ENCODE measurements at places on chromosomes 2 and 18. TPM values are rescaled to one million over a fixed set of nuclear protein-coding genes. Genes with fewer than 3 reads are reported as not detected.

FBXO36 gene
- total RNA-seq: 10.2 TPM

- no peak for DNase-seq
These were observed 381.8 kb upstream of the POU3F3 start for GRCh38 chr2:104472076-104472475.

POMC gene
- 4.4 TPM for total RNA-seq

- no peak for DNase-seq
These were observed 46.6 kb upstream of the AGAP1 start for GRCh38 chr2:235447210-235447609.

AMER3 gene
- total RNA-seq: 0.14 TPM

- no peak for DNase-seq
These were observed 162.3 kb downstream of the ACKR3 start for GRCh38 chr2:236731767-236732580.

PRKCE gene
- total RNA-seq: 1.9 TPM

GRCh38 chr2:98749066-98749450 is 18.1 kb upstream of the MGAT4A start:
- no peak for DNase-seq

- DNase-seq: peak; percentile 12
These were observed 105.6 kb downstream of the CRIM1 start for GRCh38 chr2:36461039-36461681.

- DNase-seq: no peak
These were observed 182.0 kb downstream of the PRKCE start for GRCh38 chr2:45833301-45833967.

EMILIN2 gene
- 20.6 TPM for total RNA-seq

DNA sequence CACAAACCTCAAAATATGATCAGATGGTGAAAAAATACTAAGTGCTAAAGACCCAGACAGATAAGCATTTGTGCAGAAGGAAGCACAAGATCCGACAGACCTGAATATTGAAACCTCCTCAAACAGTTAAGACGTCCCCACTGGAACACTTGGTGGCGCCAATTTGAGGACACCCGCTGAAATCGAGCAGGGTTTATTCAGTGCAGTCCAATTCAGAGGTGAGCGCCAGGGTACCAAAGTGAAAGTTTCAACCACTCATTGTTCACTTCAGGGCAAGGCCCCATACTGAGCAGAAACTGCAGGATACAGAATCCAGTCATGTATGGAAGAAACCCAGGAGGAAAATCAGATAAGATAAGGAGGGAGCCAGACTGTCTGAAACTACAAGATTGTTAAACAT is 417.6 kb downstream of the LRRTM4 start:
- DNase-seq: peak; percentile 15

DNA sequence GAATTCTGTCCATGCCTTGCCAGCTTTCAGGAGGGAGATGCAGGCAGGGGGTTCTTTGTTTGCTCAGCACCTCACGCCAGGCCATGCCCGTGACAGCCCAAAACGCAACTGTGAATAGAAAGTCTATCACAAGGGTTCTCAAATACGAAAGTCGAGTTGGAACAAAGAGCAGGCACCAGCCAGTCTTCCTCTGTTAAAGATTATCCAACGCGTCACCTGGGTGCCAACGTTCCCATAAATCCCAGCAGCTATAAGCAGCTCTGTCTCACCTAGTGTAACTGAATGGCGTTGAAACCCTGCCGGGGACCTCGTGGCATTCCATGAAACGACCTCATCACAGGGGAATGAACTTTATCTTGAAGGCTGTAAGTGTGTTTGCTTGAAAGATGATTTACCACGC is 84.8 kb upstream of the GATA6 start:
- DNase-seq: no peak

GRCh38 chr2:16425462-16426336 is 239.9 kb downstream of the CYRIA start:
- no peak for DNase-seq

DNA sequence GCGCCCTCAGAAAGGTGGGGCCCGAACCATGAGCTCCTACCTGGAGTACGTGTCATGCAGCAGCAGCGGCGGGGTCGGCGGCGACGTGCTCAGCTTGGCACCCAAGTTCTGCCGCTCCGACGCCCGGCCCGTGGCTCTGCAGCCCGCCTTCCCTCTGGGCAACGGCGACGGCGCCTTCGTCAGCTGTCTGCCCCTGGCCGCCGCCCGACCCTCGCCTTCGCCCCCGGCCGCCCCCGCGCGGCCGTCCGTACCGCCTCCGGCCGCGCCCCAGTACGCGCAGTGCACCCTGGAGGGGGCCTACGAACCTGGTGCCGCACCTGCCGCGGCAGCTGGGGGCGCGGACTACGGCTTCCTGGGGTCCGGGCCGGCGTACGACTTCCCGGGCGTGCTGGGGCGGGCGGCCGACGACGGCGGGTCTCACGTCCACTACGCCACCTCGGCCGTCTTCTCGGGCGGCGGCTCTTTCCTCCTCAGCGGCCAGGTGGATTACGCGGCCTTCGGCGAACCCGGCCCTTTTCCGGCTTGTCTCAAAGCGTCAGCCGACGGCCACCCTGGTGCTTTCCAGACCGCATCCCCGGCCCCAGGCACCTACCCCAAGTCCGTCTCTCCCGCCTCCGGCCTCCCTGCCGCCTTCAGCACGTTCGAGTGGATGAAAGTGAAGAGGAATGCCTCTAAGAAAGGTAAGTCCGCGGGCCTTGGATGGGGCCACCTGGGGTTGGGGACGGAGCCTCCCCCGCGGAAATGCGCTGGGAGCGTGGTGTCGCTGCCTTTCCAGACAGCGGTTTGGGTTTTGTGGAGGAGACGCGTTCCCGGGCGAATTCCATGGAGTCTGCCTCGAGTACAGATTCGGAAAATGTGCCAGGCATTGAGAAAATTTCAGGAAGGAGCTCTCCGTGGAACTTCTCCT is 559 bp downstream of the HOXD1 start:
- DNase-seq: peak; percentile 83

SLC14A1 gene
- total RNA-seq: not detected

GCKR gene
- 0.07 TPM for total RNA-seq

DNA sequence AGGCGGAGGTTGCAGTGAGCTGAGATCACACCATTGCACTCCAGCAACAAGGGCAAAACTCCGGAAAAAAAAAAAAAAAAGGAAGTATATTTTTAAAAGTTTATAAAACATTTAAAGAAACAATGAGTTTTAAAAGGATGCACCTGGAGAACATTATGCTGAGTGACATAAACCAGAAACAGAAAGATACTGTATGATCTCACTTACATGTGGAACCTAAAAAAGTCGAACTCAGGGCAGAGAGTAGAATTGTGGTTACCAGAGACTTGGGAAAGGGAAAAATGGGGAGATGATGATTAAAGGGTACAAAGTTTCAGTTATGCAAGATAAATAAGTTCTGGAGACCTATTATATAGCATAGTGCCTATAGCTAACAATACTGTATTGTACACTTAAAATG is 52.8 kb upstream of the RTN4 start:
- no peak for DNase-seq

GRCh38 chr18:59458575-59458974 is 99.5 kb upstream of the LMAN1 start:
- no peak for DNase-seq

GRCh38 chr2:163187119-163187518 is 348.6 kb upstream of the KCNH7 start:
- DNase-seq: no peak

DNA sequence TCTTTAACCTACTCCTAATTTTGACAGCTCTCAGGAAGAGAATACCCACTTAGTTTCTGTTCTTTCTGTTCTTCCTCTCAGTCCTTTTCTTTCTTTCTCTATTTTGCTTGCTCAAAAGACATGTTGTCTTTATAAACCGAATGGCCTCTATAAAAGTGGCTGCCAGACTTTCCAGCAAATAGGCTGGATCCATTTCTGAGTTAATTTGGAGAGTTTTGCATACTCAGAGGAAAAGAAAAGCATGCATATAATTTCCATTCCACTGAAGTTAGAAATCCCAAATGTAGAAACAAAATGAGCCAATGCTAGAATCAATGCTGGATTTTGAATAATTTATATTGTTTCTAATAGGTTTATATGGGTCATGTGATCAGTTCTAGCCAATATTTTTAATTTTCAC is 65.9 kb downstream of the FAM124B start:
- no peak for DNase-seq

CPS1 gene
- total RNA-seq: 6.3 TPM

DNA sequence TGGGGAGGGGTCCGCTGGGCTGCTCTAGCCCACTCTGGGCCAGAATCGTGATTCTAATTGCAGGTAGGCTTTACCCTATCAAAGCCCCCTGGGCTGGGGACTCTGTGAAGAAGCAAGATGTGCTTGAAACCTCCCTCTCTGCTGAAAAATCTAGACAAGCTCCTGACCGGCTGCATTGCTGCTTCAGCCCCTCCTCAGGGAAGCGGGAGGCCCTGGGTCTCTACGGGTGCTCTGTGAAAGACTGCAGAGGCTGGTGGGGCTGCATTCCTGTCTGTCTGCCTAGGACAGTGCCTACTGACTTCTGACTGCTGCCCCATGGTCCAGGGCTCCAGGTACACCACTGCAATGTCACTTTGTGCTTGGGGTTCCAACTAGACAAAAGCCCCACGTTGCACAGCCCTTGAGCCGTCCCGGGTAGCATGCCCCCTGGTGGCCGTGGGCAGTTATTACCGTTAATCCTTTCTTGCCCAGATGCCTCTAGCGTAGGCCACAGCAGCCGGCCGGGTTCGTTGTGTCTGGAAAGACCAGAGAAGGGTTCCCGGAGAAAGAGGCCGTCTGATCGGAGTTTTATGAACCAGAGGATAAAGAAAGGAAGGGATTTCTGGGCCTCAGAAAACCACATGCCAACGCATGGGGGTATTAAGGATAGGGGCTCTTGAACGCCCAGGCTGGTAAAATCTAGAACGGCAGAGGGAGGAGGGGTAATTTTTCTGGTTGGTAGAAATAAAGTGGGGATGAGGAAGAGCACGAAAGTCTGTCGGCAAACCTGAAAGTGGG is 15.9 kb upstream of the C1QL2 start:
- peak; percentile 83 for DNase-seq

UGT1A4 gene
- total RNA-seq: not detected

TMEFF2 gene
- total RNA-seq: 0.26 TPM

GRCh38 chr2:29527947-29528346 is 393.4 kb downstream of the ALK start:
- DNase-seq: no peak

DOK6 gene
- total RNA-seq: 2.5 TPM

- DNase-seq: peak; percentile 45
These were observed 220.3 kb downstream of the ATAD2B start for GRCh38 chr2:23706613-23707078.
